ENCODE measurements at places on chromosomes 5 and 9. TPM values are rescaled to one million over a fixed set of nuclear protein-coding genes. Genes with fewer than 3 reads are reported as not detected.

DNA sequence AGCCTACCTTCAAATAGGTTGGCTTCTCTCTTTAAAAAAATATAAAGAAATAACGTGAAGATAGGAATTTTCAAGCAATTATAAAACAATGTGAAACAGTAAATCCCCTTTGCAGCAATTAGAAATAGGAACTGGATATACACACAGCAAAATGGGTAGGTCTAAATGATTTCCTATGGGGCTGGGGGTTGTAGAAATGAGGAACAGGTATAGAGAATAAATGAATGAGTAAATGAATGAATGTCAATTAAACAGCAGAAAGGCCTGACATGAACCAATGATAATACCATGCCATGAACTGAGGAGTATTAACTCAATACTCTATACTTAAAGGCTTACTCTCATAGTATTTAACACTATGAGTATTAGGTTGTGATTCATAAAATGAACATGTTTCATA lies 21.6 kb downstream of the SSBP2 start:
- H3K4me3 ChIP-seq, result no peak overlapping the region
- no peak for DNase-seq
- H3K4me1 ChIP-seq, result no peaks in the 10 kb centered on the region

DNA sequence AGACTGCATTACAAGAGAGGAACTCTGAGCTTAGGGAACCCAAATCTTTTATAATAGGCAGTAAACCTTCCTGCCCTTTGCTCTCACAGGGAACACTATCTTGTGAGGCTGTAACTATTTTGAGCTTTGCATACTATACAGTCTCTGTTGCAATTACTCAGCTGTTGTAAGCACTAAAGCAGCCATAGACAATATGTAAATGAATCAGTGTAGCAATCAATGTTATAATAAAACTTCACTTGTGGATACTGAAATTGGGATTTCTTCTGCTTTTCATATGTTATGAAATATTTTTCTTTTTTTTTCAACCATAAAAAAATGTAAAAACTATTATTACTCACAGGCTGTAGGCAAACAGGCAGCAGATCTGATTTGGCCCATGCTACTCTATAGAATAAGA lies 16.7 kb upstream of the UBQLN1 start:
- H3K36me3 ChIP-seq, result no peaks in the 10 kb centered on the region
- H3K4me1 ChIP-seq, result no peaks in the 10 kb centered on the region
- DNase-seq, result no peak
- no peaks in the 10 kb centered on the region for H3K27me3 ChIP-seq
- no peak overlapping the region for H3K27ac ChIP-seq
- no peak overlapping the region for H3K4me3 ChIP-seq

Gene GABBR2
- 0.35 TPM for total RNA-seq

GRCh38 chr5:139670369-139671095 lies 22.4 kb downstream of the CXXC5 start:
- H3K36me3 ChIP-seq, result peaks cover 25% of the 10 kb centered on the region
- H3K4me1 ChIP-seq, result peaks cover 96% of the 10 kb centered on the region
- no peaks in the 10 kb centered on the region for H3K27me3 ChIP-seq
- H3K4me3 ChIP-seq, result no peak overlapping the region

DNA sequence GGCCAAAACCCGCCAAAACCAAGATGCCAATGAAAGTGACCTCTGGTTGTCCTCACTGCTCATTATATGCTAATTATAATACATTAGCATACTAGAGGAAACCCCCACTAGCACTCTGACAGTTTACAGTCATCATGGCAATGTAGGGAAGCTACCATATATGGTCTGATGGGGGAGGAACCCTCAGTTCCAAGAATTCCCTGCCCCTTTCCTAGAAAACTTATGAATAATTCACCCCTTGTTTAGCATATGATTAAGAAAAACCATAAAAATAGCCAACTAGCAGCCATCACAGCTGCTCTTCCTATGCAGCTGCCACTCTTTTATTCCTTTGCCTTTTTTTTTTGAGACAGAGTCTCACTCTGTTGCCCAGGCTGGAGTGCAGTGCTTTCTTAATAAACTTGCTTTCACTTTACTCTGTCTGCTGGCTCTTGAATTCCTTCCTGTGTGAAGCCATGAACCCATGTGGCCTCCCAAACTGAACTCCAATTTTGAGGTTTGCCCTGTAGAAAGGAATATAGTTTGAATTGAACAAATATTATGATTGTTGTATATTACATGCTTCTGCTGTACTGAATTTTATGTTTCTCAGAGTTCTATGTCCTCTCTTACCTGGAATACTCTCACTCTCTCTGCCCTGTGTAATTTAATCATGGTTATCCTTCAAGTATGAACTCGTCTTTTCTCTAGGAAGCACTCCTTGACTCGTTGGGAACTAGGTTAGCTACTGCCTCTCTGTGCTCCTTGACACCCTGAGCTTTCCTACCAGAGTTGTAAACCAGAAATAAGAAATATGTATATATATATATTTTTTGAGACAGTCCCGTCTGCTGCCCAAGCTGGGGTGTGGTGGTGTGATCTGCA lies 59.8 kb downstream of the KIAA1958 start:
- H3K4me3 ChIP-seq, result no peak overlapping the region
- H3K36me3 ChIP-seq, result no peaks in the 10 kb centered on the region
- peaks cover 6% of the 10 kb centered on the region for H3K4me1 ChIP-seq
- peak overlapping the region; percentile 35 for H3K27ac ChIP-seq
- DNase-seq, result peak; percentile 42

Gene ADAMTS16
- 4.3 TPM for total RNA-seq

DNA sequence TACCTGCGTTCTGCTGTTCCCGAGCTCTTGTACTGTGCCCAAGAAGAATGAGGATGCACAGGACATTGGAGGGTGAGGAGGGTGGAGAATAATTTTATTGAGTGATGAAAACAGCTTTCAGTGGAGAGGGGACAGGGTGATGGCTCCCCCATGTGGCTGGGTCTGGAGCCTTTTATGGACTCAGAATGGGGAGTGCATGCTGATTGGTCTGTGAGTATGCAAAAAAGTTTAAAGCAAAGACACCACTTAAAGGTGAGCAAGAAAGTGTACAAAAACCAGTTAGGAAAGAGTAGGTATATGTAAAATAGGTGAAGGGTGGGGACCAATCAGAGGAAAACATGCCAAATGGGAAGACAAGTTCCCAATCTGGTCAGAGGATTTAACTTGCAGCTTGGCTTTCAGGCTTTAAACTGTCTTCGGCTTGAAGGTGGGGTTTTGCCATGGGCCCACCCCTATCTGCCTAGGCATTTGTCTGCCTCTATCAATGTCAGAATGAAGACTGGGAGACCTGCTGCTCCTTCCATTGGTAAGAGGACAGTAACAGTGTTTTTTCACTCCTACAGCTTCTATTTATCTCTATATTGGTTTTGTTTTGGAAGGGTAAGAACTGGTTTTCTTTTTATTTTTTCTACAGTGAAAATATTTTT lies 118.0 kb upstream of the RAI14 start:
- H3K27ac ChIP-seq, result no peak overlapping the region
- no peaks in the 10 kb centered on the region for H3K27me3 ChIP-seq
- H3K36me3 ChIP-seq, result no peaks in the 10 kb centered on the region
- no peak for DNase-seq
- peaks cover 8% of the 10 kb centered on the region for H3K4me1 ChIP-seq

Gene FOXE1
- not detected for total RNA-seq

Gene RIGI
- 6.7 TPM for total RNA-seq

DNA sequence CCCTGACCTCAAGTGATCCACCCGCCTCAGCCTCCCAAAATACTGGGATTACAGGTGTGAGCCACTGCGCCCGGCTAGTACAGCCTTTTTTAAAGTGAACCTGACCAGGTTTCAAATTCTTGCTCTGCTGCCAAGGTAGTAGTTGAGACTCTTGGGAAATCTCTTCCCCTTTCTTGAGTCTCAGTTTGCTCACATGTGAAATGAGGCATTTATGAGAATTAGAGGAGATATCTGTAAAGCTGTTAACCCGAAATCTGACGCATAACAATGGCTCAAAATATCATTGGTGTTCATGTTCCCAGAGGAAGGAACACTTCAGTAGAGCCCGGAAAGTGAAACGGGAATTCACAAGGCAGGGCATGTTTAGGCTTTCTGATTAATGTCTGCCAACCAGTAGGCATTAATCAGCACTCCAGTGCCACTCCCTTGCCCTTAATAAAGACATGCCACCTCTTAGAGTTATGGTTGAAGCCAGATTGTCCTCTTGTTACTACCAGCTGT lies 1.5 kb downstream of the ARPC5L start:
- no peak overlapping the region for H3K4me3 ChIP-seq
- H3K36me3 ChIP-seq, result peaks cover 27% of the 10 kb centered on the region
- no peaks in the 10 kb centered on the region for H3K27me3 ChIP-seq
- H3K27ac ChIP-seq, result no peak overlapping the region

GRCh38 chr5:133510634-133511262 lies 101.6 kb downstream of the FSTL4 start:
- no peak overlapping the region for H3K4me3 ChIP-seq
- no peak for DNase-seq
- no peaks in the 10 kb centered on the region for H3K36me3 ChIP-seq
- no peaks in the 10 kb centered on the region for H3K27me3 ChIP-seq
- H3K4me1 ChIP-seq, result no peaks in the 10 kb centered on the region
- H3K27ac ChIP-seq, result no peak overlapping the region

DNA sequence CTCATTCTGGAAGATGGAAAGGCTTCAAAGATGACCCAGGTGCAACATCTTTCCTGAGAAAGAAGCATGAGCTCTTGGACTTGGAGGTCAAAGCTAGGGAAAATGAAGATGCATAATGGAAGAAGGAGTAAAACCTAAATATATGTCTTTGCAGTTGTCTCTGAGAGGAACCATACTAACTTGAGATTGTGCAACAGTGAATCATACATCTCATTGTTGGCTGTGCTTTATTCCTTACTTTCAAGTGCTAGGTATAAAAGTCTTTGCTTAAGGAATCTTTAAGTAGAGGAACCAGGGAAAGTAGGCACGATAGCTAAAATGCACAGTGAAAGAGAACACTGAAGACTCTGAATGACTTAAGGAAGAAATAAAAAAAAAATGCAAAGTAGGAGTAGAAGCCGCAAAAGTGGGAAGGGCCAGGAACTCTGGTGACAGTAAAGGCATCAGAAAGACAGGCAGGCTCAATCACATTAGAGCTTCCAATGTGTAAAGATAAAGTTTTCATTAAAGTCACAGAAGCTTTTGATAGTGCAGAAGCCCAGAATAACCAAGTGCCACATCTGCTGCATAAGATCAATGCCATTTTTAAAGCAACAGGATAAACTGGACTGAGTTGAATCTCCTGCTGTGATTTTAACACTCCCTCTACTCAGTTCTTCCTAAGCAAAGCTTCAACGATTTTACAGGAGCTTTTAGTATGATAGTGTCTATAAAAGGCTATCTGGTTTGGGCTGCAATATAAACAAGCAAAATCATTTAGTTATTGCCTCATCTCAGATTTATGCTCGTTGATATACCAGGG lies 432.3 kb upstream of the EDIL3 start:
- no peaks in the 10 kb centered on the region for H3K27me3 ChIP-seq
- no peak overlapping the region for H3K27ac ChIP-seq
- H3K4me3 ChIP-seq, result no peak overlapping the region
- H3K4me1 ChIP-seq, result no peaks in the 10 kb centered on the region

- no peaks in the 10 kb centered on the region for H3K27me3 ChIP-seq
- H3K36me3 ChIP-seq, result no peaks in the 10 kb centered on the region
- no peak overlapping the region for H3K27ac ChIP-seq
- no peak for DNase-seq
These were observed 123.3 kb downstream of the ZSWIM6 start for GRCh38 chr5:61455179-61456006.

DNA sequence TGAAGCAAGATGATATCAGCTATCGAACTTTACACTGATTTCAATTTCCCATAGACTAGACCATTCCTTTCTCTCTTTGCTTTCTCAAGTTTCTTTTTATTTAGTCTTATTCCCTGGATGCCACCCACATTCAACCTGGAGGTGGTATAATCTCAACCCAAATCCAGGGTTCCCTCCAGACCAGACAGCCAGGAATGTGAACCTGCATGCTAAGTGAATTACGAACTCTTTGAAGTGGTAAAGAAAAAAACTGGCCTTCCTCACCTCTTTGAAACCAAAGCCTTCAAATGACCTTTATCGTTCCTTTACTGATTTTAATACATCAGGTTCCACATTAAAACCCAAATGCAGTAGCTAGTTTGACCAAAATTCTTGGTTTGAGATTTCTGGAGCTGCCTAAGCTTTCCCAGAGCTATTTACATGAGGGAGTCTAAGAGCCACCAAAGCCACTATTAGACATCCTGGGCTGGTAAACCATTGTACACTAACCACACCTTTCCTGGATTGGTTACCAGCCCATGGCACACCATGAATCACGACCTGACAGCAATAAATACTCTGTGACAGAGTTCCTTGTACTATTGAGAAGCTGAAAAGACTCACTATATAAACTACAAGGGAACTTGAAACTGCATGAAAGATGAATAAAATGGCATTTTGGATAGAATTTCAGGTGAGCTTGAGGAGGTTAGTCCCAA lies 323.7 kb downstream of the ADAMTS6 start:
- DNase-seq, result no peak
- H3K4me3 ChIP-seq, result no peak overlapping the region
- H3K4me1 ChIP-seq, result no peaks in the 10 kb centered on the region
- no peaks in the 10 kb centered on the region for H3K27me3 ChIP-seq
- no peaks in the 10 kb centered on the region for H3K36me3 ChIP-seq

DNA sequence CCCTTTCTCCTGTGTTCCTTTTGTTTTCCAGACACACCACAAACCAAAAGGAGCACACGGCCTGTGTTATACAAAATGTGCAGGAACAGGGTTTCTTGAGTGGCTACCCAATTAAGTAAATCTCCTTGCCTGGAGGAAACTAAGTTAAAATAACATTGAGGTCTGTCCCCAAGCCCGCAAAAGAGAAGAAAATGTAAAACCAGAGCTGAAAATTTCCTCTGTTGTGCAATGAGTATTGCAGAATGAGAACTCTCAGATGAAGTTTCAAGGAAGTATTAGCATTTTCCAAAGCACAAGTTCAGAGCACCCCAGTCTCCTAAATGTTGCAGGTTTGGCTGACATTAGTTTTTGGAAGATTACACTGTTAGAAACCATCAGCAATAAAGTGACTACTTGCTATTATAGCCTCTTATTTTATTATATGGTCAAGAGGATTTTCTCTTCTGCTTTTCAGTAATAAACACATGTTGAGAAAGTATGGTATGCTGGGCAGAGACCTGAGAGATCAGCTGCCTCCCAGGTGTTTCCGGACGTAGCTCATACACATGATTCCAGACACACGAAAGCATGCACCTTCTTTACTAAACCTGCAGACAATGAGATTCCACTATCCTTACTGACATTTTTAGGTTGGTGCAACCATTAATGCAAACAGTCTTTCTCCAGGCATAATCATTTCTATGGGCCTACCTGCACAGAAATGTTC lies 161.3 kb downstream of the SNCAIP start:
- peak overlapping the region; percentile 35 for H3K27ac ChIP-seq
- no peaks in the 10 kb centered on the region for H3K4me1 ChIP-seq
- peak; percentile 44 for DNase-seq
- no peaks in the 10 kb centered on the region for H3K36me3 ChIP-seq
- H3K27me3 ChIP-seq, result no peaks in the 10 kb centered on the region

Gene FREM1
- 23.2 TPM for total RNA-seq

DNA sequence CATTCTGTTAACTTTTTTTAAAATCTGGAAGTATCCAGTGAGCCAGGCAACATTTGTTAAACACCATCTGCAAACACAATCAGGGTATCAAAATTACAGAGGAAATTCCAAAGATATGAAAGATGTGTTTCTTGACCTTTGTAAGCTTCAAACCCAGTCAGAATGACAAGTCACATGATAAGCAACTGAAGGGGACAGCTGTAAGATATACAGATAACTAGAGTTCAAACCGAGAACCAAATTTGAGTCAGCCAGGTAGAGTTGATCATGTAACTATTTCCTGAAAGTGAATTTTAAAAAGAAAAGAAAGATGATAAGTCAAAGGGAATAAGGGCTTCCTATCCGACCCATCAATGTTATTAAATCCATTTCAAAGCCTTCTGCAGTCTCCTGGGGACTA lies 196.2 kb downstream of the DEPDC1B start:
- no peaks in the 10 kb centered on the region for H3K27me3 ChIP-seq
- peaks cover 4% of the 10 kb centered on the region for H3K4me1 ChIP-seq
- peak; percentile 26 for DNase-seq
- H3K4me3 ChIP-seq, result no peak overlapping the region
